ENCODE measurements at places on chromosomes 2 and 18. TPM values are rescaled to one million over a fixed set of nuclear protein-coding genes. Genes with fewer than 3 reads are reported as not detected.

Gene TMEM182
- polyA plus RNA-seq, result 211 TPM

Gene REG3A
- polyA plus RNA-seq, result not detected

Gene MLPH
- 0.42 TPM for polyA plus RNA-seq

Gene COL3A1
- polyA plus RNA-seq, result 7,706 TPM

Gene CAPN14
- not detected for polyA plus RNA-seq

Gene CNDP1
- 0.19 TPM for polyA plus RNA-seq

Gene SIX3
- not detected for polyA plus RNA-seq

Gene TRABD2A
- 0.17 TPM for polyA plus RNA-seq

Gene ALPG
- polyA plus RNA-seq, result not detected

Gene IL37
- not detected for polyA plus RNA-seq
